Mucosa of descending colon (tissue), 3 donors: ENCODE measurements at places on chromosomes 5 and 9.

DNA sequence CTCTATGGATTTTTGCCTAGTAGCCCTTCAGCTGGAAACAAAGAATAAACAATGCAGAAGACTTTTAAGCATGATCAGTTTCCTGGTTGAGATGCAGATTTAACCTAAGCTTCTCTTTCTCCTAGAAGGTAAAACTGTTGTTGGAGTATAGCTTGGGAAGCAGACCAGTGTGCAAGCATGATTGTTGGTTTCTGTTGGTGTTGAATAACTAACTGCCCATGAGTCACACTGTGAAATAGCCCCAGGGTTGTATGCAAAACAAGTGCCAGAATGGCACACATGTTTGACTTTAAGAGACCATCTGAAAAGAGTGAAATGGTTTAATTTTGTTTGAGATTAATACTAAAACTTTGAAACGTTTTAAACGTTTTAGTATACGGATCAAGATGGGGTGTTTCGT is 227.1 kb downstream of the ARHGEF28 start:
- no peak for DNase-seq

DNA sequence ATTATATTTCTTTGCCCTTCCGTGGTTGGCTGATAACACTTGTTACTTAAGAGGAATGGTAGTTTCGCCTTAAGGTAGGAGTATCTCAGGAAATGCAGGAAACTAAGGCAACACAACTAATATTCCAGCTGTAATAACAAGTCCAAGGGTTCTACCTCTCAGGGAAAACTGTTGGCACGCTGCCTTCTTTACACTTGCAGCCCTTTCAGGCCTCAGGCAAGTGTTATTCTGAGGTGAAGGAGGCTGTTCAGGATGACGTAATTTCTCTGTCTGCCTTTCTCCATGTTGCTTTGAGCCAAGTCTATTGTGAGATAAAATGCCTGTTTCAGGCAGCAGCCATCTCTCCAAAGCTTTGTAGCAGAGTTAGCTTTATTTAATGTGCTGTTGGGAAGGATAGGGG is 38.0 kb downstream of the VCAN start:
- no peak for DNase-seq

GRCh38 chr5:69030358-69031062 is 63.3 kb upstream of the SLC30A5 start:
- DNase-seq = no peak

DNA sequence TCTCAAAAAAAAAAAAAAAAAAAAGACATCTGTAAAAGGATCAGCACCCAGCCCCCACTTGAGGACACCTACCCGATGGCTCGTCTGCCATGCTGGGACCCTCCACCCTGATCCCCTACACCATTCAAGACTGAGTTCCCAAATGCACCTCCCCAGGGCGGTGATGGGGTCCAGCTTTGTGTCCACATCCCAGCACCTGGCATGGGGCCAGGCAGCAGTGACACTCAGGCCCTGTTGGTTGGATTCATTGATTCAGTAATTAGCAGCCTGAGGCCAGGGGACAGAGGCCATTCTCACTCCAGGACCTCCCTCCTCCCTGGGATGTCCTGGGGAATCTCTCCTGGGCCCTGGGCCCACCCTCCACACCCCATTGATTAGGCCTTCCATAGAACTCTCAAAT is 88.8 kb upstream of the RUFY1 start:
- DNase-seq = no peak

GRCh38 chr9:8262625-8263622 is 463.3 kb upstream of the DMAC1 start:
- DNase-seq = no peak

GRCh38 chr9:110672873-110673510 is 4.4 kb downstream of the MUSK start:
- DNase-seq = no peak

GRCh38 chr9:4096121-4096520 is 203.7 kb downstream of the GLIS3 start:
- DNase-seq = no peak

DNA sequence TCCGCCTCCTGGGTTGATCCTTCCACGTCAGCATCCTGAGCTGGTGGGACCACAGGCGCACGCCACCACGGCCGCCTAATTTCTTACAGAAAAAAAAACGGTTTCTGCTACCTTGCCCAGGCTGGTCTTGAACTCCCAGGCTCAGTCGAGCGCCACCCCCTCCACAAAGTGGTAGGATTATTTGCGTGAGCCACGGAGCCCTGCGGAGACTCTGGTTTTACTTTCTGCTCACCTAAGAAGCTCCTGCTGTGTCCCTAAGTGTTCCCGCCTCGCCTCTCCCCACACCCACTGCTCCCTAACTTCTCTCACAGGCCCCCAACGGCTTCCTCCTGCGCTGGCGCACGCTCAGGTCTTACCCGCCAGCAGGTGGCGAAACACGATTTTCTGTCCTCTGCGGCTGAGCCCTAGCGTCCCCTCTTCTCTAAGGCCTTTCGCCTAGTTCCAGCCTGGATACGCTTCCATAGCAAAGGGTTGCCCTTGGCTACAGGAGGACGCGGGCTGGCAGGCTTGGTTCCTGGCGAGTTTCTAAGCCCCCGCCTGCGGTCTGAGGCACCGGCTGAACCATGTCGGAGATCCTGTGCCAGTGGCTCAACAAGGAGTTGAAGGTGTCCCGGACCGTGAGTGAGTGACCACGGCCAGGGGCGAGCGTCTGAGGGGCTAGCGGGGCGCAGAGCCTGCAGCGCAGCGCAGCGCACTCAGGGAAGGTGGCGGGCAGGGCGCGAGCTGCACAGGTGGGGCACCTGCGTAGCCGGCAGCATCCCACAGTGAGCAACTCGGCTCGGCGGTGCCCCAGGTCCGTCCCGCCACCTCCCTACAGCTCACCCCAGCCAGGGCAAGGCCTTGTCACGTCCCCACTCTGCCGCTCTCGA is at the start of gene SPEF2:
TSS of gene SPEF2 (plus strand) at position 429 of the 869 bp plus-strand sequence. CDS start at position 564, 135 bp downstream.
- peak; percentile 84 for DNase-seq

- DNase-seq = peak; percentile 48
These were observed 43.9 kb upstream of the GLIPR2 start for GRCh38 chr9:36092509-36093215.
